ENCODE measurements at places on chromosomes 11 and 22.

DNA sequence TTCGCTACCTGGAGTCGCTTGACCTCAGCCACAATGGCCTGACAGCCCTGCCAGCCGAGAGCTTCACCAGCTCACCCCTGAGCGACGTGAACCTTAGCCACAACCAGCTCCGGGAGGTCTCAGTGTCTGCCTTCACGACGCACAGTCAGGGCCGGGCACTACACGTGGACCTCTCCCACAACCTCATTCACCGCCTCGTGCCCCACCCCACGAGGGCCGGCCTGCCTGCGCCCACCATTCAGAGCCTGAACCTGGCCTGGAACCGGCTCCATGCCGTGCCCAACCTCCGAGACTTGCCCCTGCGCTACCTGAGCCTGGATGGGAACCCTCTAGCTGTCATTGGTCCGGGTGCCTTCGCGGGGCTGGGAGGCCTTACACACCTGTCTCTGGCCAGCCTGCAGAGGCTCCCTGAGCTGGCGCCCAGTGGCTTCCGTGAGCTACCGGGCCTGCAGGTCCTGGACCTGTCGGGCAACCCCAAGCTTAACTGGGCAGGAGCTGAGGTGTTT lies 12.8 kb downstream of the TSKU start:
- DNase-seq: no peak

GRCh38 chr11:79949574-79949973 lies 508.7 kb upstream of the TENM4 start:
- no peak for DNase-seq

DNA sequence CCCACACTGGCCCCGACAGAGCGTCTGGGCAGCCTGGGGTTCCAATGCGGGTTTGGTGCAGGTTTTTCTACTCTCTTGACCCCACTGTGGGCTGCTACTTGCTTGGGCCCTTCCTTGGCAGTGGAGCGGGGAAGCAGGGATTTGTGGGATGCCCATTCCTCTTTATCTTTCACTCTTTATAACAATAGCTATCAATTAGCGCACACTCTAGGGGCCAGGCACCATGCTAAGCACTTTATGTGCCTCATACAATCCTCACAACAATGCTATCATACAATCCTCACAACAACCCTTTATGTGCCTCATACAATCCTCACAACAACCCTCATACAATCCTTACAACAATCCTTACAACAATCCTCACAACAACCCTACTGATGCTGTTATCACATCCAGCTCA lies 12.7 kb downstream of the ACCS start:
- no peak for DNase-seq

DNA sequence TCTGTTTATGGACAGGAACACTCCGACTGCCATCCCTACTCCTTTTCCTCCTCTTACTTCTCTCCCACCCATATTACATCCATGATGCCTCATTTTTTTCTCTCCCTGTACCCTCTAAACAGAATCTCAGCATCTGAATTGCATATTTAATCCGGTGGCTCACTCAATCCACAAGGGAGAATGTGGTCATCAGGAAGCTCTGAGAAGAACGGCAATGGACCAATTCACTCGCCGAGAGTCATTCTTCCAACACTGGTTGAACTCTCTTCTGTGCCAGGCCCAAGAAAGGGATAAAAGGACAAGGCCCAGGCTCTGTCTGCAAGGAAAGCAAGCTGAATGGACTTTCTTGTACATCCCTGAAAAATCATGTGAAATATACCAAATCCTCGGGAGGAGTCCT lies 15.9 kb downstream of the MAP6 start:
- no peak for DNase-seq

GRCh38 chr11:109939166-109939810 lies 153.9 kb upstream of the ZC3H12C start:
- DNase-seq: no peak

DNA sequence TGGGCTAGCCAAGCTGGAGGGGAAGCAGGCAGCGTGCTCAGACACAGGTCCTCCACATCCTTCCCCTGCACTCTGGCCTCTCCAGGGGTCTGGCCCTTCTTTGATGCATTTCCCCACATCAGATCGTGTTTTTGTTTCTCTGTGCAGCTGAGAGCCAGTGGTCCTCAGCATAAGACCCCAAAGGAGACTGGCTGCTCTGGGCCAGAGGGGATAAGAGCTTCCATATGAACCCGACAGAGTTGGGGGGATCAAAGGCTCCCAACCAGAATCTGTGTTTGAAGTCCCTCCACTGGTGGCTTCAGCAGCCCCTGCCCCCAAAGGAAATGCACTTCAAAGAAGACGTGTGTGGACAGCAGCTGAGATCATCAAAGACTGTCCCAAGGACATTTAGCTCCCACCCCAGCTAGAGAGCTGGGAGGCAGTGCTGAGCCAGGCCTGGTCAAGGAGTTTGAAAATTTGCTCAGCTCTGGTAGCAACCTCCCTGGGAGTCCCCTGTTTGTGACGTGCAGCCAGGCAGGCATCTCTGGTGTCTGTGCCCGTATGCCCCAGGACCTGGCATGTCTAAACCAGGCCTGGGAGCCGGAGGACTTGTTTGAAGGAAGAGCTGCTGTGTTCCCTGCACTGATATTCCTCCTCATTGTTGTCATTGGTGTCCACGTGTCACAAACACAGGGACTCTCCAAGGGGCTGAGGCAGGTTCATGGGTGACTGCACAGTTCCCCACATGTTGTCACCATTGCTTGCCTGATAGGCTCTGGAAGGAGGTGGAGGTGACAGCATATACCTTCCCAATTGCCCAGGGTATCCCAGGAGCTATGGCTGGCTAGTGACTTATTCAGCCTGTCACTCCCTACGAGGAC lies 99.0 kb downstream of the AMOTL1 start:
- no peak for DNase-seq
